Muscle of leg (tissue), 16 donors: ENCODE measurements at places on chromosomes 5 and 9. TPM values are rescaled to one million over a fixed set of nuclear protein-coding genes. Genes with fewer than 3 reads are reported as not detected.

DNA sequence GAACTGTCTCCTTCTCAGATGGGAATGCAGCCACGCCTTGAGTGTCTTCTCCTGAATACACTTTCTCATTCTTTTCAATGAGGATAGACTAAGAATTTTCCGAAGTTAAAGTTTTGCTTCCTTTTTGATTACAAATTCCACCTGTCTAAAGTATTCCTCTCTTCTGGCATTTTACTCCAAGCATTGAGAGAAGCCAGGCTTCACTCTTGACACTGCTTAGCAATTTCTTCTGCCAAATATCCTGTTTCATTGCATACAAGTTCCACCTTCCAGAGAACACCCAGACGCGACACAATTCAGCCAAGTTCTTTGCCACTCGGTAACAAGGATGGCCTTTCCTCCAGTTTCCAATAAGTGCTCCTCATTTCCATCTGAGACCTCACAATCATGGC is 35.6 kb upstream of the COL5A1 start:
- peaks cover 2% of the 10 kb centered on the region for H3K27me3 ChIP-seq
- H3K36me3 ChIP-seq, result no peaks in the 10 kb centered on the region
- DNase-seq, result peak; percentile 48
- H3K4me3 ChIP-seq, result no peak overlapping the region

DNA sequence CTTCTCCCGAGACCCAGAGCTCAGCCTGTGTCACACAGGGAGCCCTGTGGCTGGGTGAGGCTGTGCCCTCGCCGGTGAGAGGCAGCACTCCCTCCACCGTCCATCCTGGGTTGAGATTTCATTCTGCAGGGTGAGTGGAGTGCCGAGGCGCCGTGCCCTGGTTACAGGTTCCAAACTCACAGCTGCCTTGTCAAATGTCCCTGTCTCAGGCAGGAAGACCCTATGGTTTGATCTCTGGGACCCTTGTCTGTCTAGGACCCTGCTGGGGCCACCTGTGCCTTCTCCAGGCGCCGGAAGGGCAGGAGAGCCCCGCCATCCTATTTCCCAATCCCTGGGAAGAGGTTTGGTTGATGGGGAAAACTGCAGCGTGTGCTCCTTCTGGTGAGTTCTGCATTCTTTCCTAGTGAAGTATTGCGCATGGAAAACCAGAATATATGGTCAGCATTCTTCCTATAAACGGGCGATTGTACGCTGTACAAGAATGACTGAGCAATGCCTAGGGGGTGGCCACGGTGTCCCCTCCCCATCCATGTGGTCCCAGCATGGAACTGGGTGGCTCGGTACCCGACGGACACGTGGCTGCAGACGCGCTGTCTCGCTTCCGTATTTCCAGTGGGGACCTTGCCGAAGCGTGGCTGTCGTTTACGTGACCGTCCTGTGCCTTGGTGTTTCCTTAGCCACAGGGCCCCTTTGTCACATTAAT is 95.9 kb upstream of the COL5A1 start:
- H3K27me3 ChIP-seq, result peaks cover 34% of the 10 kb centered on the region
- peak; percentile 95 for DNase-seq
- H3K27ac ChIP-seq, result peak overlapping the region; percentile 92

DNA sequence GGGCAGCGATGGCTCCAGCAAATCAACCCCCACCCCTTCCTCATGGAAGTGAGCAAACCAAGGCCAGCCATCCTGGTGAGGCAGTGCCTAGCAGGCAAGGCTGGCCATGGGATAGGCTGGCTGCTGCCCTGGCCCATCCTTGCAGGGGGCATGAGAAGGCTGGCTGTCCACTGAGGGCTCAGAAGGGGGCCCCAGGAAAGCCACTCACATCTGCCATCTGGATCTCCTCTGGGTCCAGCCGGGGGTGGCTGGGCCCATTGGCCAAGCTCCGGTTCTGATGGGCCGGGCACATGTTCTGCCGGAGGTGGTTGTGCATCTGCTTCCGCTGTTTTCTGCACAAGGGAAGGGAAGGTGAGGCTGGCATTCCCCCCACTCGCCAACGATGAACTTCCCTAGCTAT is 57.1 kb downstream of the PSD2 start:
- H3K4me3 ChIP-seq, result no peak overlapping the region
- DNase-seq, result no peak
- H3K27ac ChIP-seq, result no peak overlapping the region
- H3K4me1 ChIP-seq, result peaks cover 19% of the 10 kb centered on the region
- peaks cover 4% of the 10 kb centered on the region for H3K27me3 ChIP-seq

GRCh38 chr9:120531683-120532300 is 48.2 kb downstream of the CDK5RAP2 start:
- H3K4me1 ChIP-seq, result peaks cover 13% of the 10 kb centered on the region
- H3K36me3 ChIP-seq, result peaks cover 68% of the 10 kb centered on the region
- DNase-seq, result no peak
- H3K27me3 ChIP-seq, result no peaks in the 10 kb centered on the region

DNA sequence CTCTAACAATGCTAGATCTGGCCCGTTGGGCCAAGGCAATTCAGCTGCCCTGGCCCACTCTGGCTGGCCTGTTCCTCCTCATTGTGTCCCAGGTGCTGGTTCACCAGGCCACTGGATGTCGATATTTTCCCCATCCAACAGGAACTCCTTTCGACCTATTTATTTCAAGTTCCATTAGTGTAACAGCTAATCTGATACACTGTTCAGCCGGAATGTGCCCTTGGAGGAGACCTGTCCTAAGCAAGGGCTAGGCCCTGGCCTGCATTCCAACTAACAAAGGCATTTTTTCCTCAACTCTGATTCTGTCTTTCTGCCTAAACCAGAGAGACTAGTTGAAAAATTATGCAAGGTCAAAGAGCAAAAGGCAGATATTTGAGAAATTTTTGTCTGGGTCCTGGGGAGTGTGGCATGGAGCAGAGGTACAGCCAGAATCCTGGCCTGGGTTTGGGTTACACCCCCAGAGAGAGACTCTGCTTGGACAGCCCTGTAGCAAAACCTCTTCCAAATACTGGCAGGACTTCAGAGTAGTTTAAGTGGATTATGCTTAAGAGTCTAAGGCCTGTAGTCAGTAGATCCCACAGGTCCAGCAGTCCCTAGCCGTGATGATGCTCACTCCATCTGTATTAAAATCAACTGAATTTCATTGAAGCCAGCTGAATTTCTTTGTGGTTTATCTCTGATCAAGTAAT is 36.1 kb downstream of the MARCHF11 start:
- H3K4me1 ChIP-seq, result no peaks in the 10 kb centered on the region
- no peaks in the 10 kb centered on the region for H3K27me3 ChIP-seq
- no peak overlapping the region for H3K27ac ChIP-seq
- no peak overlapping the region for H3K4me3 ChIP-seq
- H3K36me3 ChIP-seq, result no peaks in the 10 kb centered on the region
- DNase-seq, result peak; percentile 12

- no peak overlapping the region for H3K4me3 ChIP-seq
- H3K27me3 ChIP-seq, result no peaks in the 10 kb centered on the region
- no peak overlapping the region for H3K27ac ChIP-seq
- peaks cover 10% of the 10 kb centered on the region for H3K36me3 ChIP-seq
- peaks cover 6% of the 10 kb centered on the region for H3K4me1 ChIP-seq
Measured at GRCh38 chr5:138803935-138804334, 50.7 kb downstream of the CTNNA1 start.

- H3K36me3 ChIP-seq, result peaks cover 32% of the 10 kb centered on the region
- DNase-seq, result no peak
- H3K27me3 ChIP-seq, result no peaks in the 10 kb centered on the region
Measured at GRCh38 chr5:172669386-172670004, 28.4 kb downstream of the NEURL1B start.

DNA sequence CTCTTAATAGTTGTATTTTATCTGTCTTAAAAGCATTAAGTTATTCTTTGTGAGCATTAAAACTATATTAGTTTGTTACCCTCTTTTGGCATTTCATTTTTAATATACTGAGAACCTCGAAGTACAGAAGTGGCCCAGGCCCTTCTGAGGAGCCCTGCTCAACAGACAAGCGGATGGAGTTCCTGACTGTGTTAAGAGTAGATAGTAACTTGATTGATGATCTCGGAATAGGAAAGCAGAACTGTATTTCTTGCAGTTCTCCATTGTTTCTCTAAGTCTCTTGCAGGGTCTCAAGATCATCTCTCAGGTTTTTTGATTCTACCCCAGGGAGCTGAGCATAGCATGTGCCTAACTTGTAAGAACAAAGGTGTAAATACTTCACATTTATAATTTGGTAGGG is 139.6 kb downstream of the SMARCA2 start:
- peaks cover 3% of the 10 kb centered on the region for H3K36me3 ChIP-seq
- H3K27ac ChIP-seq, result no peak overlapping the region
- DNase-seq, result no peak

- H3K27ac ChIP-seq, result no peak overlapping the region
- H3K27me3 ChIP-seq, result no peaks in the 10 kb centered on the region
- no peaks in the 10 kb centered on the region for H3K36me3 ChIP-seq
- no peak for DNase-seq
- H3K4me3 ChIP-seq, result no peak overlapping the region
Measured at GRCh38 chr5:54837981-54838380, 147.4 kb downstream of the ESM1 start.

DNA sequence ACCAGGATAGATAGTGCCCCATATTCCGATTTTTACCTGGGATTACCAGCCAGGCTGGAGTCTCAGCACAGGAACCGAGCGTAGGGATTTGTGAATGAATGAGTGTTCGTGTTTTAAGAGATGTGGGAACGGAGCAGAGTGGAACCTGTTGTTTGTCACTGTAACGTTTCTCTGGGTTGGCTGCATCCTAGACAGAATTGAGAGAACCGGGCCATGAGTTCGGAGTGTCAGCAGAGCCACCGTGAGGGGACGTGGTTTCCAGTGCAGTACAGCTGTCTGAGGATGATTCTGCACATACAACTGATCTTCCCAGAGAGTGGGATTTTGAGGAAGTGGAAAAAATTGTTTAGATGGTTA is 1.2 kb downstream of the PDE8B start:
- no peak overlapping the region for H3K27ac ChIP-seq
- peaks cover 29% of the 10 kb centered on the region for H3K27me3 ChIP-seq
- H3K4me3 ChIP-seq, result no peak overlapping the region

GRCh38 chr5:110413856-110414255 is 312.6 kb downstream of the TMEM232 start:
- no peak overlapping the region for H3K4me3 ChIP-seq
- DNase-seq, result no peak
- H3K4me1 ChIP-seq, result no peaks in the 10 kb centered on the region
- H3K36me3 ChIP-seq, result no peaks in the 10 kb centered on the region
- no peak overlapping the region for H3K27ac ChIP-seq
- H3K27me3 ChIP-seq, result no peaks in the 10 kb centered on the region

DNA sequence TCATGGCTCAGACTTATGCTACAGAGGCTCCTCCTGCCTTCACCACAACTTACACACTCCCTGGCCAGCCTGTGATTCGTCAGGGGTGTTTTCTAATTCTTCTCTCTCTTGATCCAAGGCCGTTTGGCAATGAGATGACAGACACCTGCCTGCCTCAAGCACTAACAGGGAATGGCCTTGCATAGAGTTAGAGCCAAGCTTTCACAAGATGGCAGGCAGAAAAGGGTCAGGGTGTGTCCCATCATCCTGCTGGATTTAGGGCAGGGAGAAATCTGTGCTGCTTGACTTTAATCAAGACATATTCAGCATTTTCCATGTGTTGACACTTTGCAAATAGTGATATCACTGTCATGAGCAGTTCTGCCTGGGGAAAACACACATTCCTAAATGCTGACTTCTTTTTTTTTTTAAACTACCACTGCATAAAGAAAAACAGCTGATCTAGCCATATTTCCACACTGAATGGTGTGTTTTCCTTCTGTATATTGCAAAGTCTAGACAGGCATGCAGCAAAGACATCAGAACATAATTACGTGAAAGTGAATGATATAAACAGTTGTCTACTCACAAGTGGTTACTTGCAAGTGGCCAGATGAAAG is 95.0 kb upstream of the SLC25A48 start:
- no peaks in the 10 kb centered on the region for H3K36me3 ChIP-seq
- no peaks in the 10 kb centered on the region for H3K4me1 ChIP-seq
- H3K27me3 ChIP-seq, result no peaks in the 10 kb centered on the region

NSD1 gene
- 44.1 TPM for polyA plus RNA-seq

IRX2 gene
- polyA plus RNA-seq, result 0.18 TPM

IGFBPL1 gene
- polyA plus RNA-seq, result 0.53 TPM

STXBP1 gene
- polyA plus RNA-seq, result 11.9 TPM

TLR4 gene
- polyA plus RNA-seq, result 4.2 TPM
